ENCODE measurements at places on chromosomes 4 and X.
A peak's percentile ranks its signal among the peaks of the same experiment; 100 is the strongest.

DNA sequence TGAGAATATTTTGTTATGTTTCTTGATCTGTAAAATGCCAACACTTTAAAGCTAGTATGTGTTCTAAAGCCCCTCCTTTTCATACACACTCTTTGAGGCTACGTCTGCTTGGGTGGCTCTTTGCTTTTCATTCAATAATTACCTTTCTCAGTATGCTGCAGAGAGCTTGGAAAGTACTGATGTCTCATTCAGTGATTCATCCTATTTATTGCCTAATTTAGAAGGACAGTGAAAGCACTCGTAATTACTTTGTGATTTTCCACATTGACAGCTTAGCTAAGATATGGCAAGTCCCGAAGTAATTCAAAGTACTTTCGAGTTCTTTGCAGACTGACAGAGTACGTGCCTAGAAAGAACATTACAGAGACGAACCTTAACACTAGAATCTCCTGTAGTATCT lies 57.2 kb downstream of the BMP15 start:
- peak; percentile 35 for DNase-seq

DNA sequence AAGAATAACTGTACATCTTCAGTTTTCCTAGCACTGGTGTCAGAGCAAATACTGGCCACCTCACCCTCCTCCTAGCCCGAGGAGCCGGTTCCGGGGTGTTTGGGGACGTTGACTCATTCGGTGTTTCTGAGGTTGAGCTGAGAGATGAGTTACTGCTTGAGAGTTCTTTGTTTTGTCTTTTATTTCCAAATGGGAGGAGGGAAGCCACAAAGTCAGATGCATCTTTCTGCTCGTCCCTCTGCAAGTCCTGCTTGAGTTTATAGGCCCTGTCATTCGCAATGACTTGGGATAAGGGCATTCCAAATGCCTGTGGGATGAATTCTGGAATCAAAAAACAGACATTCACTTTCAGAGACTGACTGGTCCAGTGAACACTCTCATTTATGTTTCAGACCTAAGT lies 77.5 kb downstream of the HCCS start:
- DNase-seq, result peak; percentile 72

DNA sequence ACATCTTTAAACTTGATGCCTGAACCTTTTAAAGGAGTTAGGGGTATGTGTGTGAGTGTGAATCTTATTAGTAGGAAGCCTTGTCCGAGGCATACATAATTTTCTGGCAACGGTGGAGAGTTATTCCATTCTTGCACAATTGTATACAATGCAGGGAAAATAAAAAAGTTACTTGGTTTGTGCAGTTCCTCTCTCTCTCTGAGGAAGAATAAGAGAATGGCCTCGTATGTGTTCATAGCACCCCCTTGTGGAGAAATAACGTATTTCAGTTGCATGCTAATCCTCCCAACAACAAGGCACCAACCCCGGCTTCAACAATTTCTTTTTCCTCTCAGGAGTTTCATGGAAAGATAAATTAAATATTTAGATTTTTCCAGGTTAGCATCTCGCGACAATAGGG lies 33.7 kb upstream of the FGF13 start:
- peak; percentile 62 for DNase-seq

- DNase-seq, result no peak
These were observed 167.0 kb upstream of the CPEB2 start for GRCh38 chr4:14835288-14835687.

DNA sequence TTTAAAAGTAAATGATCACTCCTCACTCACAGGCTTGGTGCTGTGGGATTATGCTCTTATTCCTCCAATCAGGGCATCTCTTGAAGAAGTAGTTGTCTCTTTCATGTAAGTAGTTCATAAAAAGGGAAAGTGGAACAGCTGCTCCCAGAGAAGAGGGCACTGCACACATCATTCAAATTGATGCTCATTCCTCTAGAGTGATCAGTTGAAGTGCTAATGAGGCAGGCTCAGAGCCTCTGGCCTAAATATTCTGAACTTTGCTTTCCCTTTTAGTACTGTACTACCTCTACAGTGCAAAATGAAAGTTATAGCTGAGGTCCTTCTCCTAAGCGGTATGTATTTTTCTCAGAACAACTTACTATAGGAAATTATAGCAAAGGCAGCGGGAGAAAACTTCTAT lies 1453.1 kb downstream of the ARAP2 start:
- no peak for DNase-seq

DNA sequence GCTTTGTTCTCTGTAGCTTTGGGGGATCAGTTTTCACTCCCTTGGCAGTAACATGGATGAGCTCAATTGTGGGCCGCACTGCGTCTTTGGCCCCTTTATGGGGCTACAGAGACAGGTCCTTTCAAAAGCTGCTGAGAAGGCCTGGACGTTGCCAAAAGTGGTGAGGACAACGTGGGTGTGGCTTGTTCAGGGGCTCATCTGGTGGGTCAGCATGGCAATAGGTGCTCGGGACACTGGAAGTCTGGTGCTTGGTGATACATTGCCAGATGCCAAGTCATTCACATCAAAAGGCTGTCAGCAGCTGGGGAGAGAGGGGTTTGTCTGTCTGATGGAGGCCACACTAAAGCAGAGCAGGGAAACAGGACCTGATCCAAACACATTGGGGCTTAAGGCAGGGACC lies 149.8 kb upstream of the EOLA2 start:
- DNase-seq, result no peak

- DNase-seq, result no peak
These were observed 334.7 kb downstream of the PPP1R2C start for GRCh38 chrX:42443267-42443666.

DNA sequence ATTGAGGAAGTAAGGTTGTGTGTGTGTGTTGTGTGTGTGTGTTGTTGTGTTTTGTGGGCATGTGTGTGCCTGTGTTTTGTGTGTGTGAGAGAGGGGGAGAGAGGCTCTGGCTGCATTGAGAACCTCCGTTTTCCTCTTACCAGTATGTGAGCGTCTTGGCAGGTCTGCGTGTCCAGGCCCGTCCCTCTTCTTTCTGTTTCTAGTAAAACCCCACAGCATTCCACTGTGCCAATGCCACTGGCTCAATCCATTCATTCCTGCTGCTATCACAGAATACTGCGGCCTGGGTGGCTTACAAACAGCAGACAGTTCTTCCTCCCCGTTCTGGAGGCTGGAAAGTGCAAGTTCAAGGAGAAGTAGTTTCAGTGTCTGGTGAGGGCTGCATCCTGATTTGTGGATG lies 15.5 kb upstream of the HTRA3 start:
- DNase-seq, result no peak

GRCh38 chr4:13093170-13093569 lies 391.0 kb downstream of the RAB28 start:
- DNase-seq, result no peak

DNA sequence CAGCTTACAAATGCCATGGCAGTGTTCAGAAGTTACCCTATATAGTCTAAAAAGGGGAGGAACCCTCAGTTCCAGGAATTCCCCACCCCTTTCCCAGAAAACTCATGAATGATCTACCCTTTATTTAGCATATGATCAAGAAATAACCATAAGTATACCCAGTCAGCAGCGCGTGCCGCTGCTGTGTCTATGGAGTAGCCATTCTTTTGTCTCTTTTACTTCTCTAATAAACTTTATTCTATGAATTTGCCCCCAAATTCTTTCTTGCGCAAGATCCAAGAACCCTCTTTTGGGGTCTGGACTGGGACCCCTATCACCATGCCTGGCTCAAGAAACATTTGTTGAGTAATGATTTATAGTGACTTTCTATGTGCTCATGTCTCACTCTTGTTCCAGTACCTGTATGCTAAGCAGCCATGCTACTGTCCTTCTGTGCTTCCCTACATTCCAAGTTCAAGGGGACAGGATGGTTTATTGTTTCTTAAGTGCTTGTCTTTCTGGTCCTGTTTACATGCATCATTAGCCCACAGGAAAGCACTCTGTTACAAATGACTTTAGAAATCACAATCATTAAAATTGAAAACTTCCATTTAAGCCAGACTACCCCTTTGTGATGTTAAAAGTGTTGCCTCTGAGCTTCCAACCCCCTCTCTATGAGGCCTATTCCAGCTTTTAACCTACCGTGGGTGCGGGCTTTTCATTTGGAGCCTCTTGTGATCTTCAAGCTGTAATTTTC lies 63.4 kb upstream of the S100G start:
- DNase-seq, result no peak

Data from fibroblast of mammary gland (primary cell).